ENCODE measurements at places on chromosomes 5 and 9. TPM values are rescaled to one million over a fixed set of nuclear protein-coding genes. Genes with fewer than 3 reads are reported as not detected.

GRCh38 chr5:62266573-62266972, 39.4 kb upstream of the KIF2A start:
- no peak for DNase-seq

The SPATA31A3 gene
- total RNA-seq = not detected

The COL27A1 gene
- total RNA-seq = 101 TPM

- no peak for DNase-seq
Observed at GRCh38 chr5:6384856-6385255, 6.5 kb upstream of the MED10 start.

GRCh38 chr9:91655215-91655614, 231.6 kb upstream of the NFIL3 start:
- no peak for DNase-seq

The SERF1A gene
- total RNA-seq = 6.2 TPM

DNA sequence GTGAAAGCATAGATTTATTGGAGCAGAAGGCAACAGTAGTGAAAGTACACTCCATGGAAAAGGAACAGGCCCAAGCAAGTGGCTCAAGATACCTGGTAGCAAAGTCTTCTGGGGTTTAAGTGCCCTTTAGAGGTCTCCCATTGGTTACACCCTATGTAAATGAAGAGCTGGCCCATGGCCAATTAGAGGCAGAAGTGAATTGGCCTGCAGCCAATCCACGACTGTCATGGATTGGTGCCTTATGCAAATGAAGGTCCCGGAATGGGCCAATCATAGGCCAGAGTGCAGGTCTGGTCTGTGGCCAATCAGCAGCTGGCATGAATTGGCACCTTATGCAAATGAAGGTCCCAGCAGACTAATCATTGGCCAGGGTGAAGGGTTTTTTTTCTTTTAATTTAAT, 64.2 kb upstream of the PCSK5 start:
- no peak for DNase-seq

DNA sequence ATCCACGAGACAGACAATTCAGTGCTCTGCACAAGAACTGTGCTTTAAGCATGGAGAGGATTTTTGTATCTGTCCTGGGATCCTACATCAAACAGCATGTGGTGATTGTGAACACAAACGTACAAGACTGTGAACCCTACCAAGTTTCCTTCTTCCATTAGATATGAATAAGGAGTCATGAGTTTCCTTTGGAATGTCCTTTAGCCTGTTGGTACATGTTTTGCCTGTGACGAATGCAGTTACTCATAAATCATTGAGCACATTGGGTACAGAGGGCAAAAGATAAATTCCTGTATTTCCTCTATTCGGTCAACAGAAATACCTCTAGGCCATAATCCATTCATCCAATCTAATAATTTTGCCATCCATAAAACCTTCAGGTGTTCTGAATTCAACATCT, 61.5 kb downstream of the FXN start:
- DNase-seq = no peak

The MCC gene
- 25.2 TPM for total RNA-seq

DNA sequence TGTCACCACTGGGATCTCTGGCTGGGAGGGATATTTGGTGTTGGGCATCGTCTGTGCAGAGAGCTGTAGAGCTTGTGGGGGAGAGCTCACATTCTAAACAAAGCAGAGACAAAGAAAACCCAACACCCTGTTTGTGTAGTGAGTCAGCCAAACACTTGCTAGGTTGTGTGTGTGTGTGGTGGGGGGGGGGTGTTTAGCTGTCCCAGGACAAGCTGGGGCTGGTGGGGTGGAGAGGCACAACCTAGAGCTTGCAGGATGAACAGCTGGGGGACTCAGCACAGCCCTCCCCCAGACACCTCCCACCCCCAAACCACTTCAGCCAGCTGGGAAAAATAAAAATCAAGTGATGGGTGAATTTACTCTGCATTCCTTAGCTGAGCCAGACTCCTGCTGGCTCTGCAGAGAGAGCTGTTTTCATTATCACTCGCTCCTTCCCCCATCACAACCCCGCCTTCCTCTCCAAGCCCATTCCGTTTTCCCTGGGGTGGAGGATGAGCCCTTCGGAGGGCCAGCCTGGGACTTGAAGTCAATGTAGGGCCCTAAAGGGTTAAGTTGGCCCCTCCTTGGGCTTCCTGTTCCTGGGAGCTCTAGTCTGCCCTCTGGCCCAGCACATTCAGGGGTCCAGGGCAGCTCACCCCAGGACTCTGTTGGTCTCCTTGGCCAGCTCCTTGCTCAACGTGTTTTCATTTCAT, 2.6 kb downstream of the OLFML2A start:
- peak; percentile 62 for DNase-seq

The SLC6A3 gene
- total RNA-seq = not detected

The PCDHA7 gene
- 0.22 TPM for total RNA-seq

The CTXN3 gene
- not detected for total RNA-seq

The EGFL7 gene
- total RNA-seq = 155 TPM

The HBEGF gene
- 48.5 TPM for total RNA-seq

- DNase-seq = no peak
Observed at GRCh38 chr9:125549039-125549438, 158.0 kb downstream of the MAPKAP1 start.

DNA sequence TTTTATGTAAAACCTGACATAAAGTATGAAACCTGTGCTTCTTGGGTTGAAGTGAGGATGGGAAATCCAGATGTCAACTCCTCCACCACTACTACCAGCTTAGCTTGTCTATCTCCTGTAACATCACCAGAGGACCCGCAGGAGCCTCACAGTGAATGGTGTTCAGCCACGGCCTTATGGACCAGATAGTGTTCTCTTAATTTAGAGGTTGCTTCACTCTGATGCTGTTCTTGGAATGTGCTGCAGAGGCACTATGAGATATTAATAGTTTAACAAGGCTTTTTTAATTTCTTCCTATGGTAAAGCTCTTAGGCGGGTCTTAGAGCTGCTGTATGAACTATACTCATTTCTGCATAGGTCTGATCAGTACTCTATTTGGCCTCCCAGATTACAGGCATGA, 27.9 kb downstream of the NFX1 start:
- DNase-seq = no peak

The C7 gene
- total RNA-seq = 326 TPM

DNA sequence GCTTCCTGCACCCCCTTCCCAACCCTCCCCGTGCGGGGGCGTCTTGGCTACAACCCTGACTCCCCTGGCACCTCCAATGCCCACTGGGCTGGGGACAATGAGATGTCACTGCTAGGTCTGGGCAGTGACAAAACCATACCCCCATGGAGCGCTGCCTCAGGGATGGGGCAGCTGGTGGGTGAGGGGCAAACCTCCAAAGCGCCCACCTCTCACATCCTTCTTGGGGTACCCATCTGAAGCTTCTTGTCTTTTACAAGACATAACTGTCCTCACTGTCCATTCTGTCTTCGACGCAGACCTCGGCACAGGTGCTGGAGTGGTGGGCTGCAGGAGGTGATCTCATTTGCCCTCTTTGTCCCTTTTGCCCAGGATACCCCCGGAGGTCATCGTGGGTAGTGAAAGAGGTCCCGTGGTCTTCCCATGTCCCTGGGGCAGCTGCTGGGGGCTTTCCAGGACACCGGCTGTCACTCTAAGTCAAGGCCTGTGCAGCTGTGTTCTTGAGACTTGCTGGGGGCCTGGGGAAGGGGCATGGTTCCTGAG, 27.8 kb upstream of the CSF1R start:
- DNase-seq = no peak

The AMBP gene
- not detected for total RNA-seq

DNA sequence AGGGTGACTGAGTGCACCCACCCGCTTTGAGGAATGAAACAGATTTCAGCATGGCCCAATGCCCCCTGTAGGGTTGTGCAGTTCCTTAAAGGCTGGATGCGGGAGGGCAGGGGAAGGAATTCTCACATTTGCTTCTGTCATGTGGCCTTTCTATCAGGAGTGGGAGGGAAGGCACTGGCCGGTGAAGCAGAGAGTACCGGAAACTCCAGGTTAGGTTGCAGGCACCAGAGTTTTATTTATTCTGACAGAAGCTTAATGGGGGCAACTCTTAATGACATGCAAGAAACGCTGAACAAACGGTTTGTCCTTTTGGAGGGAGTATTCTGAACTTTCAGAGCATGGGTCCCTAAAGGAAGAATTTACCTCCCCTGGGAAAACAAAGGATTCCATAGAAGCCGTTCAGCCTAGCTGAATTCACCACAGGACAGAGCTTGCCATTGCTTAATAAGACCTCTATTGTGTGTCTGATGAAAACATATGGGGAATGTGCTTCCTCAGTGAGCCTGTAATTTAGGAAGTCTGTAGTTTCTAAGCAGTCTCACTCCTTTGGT, 44.1 kb upstream of the EQTN start:
- DNase-seq = no peak

- DNase-seq = no peak
Observed at GRCh38 chr5:96142786-96143434, 181.3 kb upstream of the ELL2 start.

DNA sequence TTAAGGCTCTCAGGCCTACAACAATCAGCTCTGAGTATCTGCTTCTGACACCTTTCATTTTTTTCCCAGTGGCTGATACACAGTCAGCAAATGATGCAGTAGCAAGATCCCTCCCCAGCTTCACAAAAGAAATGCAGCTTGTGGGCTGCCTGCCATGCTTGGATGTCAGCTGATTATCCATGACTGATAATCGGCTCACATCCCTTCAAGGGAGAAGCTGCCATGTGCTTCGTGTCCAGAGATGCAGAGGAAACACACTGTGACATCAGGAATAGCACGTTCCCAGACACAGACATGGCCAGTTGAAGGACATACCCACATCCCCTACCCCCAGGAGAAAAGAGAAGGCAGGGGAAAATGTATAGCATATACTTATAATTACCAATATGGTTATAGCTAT, 27.9 kb downstream of the TMEM215 start:
- no peak for DNase-seq

DNA sequence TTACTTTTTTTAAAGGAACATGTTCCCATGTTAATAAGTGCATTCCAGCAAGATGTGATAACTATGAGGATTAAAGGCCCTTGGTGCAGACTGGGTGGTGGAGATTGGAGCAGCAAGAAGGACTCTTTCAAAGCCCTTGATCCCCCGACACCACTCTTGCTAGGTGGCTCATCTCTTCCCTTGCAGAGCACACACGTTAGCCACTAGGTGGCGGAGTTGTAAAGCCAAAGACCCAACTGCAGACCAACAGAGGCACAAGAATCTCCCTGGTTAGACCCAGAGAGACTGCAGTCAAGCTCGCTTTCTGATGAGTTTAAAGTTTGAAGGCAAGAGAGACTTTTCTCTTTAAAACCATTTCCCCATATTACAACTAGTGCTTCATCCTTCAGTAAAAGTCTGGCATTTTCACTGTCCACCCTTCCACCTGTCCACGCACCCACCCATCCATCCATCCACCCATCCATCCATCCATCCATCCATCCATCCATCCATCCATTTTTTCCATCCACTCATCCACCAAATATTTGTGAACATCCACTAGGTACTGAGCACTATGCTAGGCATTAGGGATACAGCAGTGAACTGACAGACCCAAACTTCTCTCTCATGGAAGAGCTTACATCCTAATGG, 226.9 kb downstream of the MSX2 start:
- no peak for DNase-seq

The SCGB3A2 gene
- not detected for total RNA-seq

The ADRB2 gene
- total RNA-seq = 25.3 TPM
